ENCODE measurements at places on chromosomes 11 and 22.
A peak's percentile ranks its signal among the peaks of the same experiment; 100 is the strongest.

GRCh38 chr22:41513391-41513790, 30.9 kb downstream of the POLR3H start:
- no peak for DNase-seq

GRCh38 chr11:94184846-94185245, 56.2 kb downstream of the PANX1 start:
- DNase-seq, result no peak

DNA sequence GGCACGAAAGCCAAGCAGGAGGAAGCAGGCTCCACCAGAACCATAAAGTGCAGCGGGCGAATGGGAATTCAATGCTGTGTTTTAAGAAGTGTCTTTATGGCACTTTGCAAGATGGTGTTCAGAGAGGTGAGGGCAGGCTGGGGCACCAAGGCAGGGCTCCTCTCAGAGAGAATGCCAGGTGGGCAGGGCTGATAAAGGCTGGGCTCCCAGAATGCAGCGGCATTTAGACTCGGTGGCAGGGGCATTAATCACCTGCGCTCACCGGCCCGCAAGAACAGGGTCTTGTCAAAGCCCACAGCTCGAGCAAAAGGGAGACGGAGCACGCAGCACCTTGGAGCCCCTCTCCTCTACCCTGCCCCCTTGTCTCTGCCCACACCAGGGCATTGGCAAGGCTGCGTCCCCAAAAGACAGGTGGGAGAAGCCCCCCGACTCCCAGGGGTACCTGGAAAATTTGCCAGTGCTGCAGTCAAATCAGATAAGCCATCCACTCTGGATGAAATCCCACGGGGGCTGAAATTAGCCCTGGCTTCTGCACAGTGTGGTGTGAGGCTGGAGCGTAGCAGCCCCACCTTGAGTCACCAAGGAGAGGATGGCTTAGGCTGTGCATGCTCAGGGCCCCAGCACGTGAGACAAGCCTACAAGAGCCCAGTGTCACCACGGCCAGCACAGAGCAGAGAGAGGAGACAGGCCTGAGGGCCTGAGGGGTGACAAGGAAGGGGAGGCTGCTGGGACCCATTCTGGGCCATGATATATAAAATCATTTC, 8.1 kb downstream of the MACROD1 start:
- DNase-seq, result no peak

DNA sequence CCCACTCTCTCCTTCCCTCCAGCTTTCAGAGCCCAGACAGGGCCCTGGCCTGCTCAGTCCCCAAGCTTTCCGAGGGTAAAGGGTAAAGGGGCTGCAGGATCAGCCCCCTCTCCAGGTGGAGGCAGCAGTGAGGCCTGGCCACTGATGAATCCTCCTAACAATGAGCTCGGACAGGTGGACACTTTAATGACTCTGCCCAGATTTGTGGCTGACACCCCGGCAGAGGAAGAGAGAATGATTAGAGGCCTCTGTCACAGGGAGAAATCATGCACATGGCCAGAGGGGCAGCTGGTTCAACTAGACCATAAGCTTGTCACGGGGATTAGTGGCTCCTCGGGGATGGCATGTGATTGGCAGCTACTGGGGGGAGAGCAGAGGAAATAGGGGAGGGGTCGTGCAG, 587.5 kb upstream of the B3GAT1 start:
- DNase-seq, result no peak

GRCh38 chr22:22593964-22594656, 35.0 kb upstream of the PRAME start:
- DNase-seq, result peak; percentile 68

- no peak for DNase-seq
Measured at GRCh38 chr11:33389635-33390034, 132.5 kb downstream of the HIPK3 start.

- no peak for DNase-seq
Measured at GRCh38 chr11:45471266-45471665, 185.1 kb upstream of the SYT13 start.

GRCh38 chr11:29984544-29984943, 32.3 kb downstream of the KCNA4 start:
- no peak for DNase-seq

- no peak for DNase-seq
Measured at GRCh38 chr11:69981119-69981784, 96.9 kb upstream of the ANO1 start.

- DNase-seq, result peak; percentile 2
Measured at GRCh38 chr22:44256556-44257485, 55.9 kb downstream of the SHISAL1 start.

- no peak for DNase-seq
Measured at GRCh38 chr11:24615451-24616160, 118.8 kb downstream of the LUZP2 start.

GRCh38 chr11:22774716-22775115, 54.9 kb downstream of the SVIP start:
- DNase-seq, result no peak

DNA sequence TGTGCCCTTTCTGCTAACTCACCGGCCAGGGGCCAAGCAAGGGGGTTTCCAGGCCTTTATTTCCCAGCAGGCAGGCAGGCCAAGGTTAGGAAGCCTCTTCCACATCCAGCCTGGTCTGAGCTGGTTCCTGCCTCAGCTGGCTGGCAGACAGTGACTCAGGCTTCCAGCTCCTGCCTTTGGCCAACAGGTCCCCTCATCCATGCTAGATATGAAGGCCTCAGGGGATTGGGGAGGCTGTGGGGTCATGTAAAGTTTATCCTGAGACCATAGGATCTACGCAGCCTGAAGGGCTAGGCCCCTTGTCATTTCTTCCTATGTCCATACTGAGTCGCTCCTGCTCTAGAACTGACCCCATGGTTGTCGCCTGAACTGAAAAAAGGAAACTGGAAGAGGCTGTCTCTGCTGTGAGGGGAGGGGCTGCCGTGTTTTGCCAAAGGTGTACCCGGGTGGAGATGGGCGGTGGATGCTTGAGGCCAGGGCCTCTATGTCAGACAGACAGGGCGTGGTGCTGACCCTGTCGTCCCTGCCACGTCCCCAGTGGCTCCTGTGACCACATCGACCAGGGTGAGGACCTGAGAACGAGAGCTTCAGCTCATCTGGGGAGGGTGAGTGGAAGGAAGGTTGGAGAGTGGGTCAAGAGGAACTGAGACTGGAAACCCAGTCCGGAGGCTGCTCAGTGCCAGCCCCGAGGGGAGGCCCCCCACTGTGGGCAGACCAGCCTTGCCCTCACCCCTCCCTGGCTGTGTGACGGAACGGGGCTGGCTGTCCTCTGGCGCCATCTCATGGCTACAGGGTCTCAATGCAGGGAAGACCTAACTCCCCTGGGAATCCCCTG, 17.0 kb downstream of the P2RY6 start:
- DNase-seq, result peak; percentile 69

DNA sequence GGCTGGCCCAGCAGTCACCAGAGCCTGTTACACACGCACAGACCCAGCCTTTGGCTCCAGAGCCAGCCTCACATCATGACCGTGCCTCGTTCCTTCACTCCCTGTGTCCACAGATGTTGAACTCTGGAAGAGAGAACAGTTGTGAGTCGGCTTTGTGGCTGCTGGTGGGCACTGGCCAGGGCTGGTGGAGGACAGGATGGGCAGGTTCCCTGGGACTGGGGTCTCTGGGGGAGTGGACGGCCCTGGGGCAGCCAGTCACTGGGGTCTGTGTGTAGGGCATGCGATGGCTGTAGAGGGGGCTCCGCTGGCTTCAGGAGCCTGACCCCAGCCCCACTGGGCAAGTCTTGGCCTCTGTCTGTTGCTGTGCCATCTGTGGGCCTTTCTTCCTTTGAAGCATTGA, 1070.1 kb downstream of the BRD1 start:
- DNase-seq, result no peak

GRCh38 chr22:38135133-38135706, 24.7 kb upstream of the BAIAP2L2 start:
- no peak for DNase-seq

DNA sequence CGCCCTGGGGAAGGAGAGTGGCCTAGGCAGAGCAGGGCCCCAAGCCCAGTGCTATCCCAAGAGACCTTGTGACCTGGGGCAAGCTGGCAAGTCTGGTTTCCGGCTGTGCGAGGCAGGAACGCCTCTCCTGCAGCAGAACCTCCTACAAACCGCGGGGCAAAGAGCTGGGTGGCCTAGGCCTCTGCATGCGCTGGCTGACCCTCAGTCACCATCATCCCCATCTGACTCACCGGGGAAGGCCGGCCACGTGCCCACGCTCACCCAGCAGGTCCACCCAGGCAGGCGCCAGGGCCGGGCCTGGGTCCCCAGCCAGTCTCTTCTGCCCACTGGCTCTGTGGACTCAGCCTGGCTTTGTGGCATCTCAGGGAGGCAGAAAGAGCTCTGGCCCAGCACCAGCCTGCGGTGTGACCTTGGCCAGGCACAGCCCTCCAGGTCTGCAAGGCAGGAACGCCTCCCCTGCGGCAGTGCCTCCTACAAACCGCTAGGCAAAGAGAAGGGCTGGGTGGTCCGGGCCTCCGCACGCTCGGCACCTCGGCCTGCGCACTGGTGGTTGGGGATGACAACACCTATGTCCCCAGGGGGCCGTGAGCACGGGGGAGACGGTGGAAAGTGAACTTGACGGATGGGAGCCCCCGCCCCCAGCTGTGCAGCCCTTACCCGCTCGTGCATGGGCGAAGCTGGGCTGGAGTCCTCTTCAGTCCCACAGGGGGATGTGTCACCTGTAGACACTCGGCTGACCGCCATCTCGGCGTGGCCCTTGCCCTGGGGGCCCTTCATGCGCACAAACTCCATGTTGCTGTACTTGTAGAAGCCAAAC, 38.2 kb downstream of the KIAA0930 start:
- DNase-seq, result no peak

DNA sequence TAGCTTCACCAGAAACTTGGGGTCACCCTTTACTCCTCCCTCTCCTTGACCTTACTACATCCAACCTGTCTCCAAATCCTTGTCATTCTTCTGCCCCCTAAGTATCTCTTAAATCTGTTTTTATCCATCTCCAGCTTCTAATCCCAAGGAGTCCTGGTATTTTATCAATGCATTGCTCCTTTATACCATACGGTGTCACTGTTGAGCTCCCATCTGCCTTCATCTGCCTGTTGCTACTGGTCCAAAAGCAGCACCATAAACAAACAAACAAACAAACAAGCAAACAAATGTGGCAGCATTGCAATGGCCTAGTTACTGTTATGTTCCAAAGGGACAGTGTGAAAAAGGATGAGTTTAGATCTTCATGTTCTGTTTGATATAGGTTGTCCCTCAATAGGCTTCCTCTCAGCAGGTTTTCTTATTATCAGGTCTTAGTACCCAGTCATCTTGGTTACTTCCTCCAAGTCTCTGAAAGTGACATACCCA, 34.2 kb downstream of the DNHD1 start:
- DNase-seq, result no peak

GRCh38 chr11:70080763-70081162, 2.6 kb downstream of the ANO1 start:
- DNase-seq, result no peak

GRCh38 chr22:23414727-23415489, 165.2 kb downstream of the IGLL1 start:
- DNase-seq, result no peak

DNA sequence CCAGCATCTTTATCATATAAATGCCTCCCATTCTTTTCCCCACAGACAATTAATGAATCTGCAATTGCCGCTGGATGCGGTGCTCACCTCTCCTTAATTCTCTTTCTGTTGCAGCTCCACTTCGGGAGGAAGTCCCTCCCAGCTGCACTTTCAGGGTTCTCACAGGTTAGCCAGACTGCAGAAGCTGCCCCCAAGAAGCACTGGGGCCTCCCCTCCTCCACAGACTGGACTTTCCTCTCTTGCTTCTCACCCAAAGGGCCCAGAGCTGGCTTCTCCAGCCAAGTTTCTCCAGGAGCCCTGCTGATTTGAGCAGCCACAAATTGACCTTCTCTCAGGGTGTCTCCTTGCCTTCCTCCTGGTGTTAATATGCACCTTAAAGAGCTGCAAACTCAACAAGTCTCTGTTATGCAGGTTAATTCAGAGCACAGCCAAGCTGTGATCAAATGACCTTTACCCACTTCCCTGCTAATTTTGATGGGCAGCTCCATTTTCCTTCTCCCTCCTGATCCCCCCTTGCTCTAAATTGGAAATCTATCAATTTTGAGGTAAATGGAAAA, 298.9 kb downstream of the BUD13 start:
- no peak for DNase-seq

- DNase-seq, result no peak
Measured at GRCh38 chr11:84145616-84146185, 859.5 kb upstream of the CCDC90B start.

DNA sequence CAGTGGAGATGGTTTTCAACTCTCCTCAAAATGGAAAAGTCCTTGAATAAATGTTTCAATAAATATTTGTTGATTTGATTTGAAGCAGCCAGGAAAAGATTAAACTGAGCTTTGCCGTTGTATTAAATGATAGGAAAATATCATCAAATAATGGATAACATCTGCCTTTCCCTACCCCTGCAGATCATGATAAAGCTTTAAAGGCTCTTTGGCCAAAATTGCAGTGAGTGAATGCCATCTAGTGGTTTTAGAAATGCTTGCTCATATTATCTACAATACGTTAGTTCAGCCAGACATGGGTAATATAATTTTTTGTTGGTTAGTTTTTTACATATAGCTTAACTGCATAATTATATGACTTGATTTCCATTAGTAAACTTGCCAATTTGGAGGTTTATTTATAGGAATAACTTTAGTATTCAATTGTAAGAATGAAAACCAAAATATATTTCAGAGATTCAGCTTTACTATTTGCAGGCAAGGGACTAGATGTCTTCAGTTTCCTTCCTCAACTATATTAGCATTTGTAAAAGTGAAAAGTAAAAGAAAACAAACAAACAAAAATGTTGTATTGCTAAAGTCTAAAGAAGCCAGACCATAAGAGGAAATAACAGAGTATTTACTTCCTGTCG, 159.2 kb downstream of the MSANTD4 start:
- no peak for DNase-seq

- DNase-seq, result peak; percentile 83
Measured at GRCh38 chr11:124762105-124762623, at the start of gene ESAM. Gene ESAM (minus strand): TSS chr11:124762290. CDS start chr11:124762154, 136 bp downstream.

GRCh38 chr11:96257972-96258934, 84.7 kb downstream of the MAML2 start:
- no peak for DNase-seq

- DNase-seq, result no peak
Measured at GRCh38 chr11:130416906-130417305, 11.5 kb downstream of the ADAMTS8 start.

- no peak for DNase-seq
Measured at GRCh38 chr22:19208287-19208847, 29.8 kb upstream of the SLC25A1 start.

DNA sequence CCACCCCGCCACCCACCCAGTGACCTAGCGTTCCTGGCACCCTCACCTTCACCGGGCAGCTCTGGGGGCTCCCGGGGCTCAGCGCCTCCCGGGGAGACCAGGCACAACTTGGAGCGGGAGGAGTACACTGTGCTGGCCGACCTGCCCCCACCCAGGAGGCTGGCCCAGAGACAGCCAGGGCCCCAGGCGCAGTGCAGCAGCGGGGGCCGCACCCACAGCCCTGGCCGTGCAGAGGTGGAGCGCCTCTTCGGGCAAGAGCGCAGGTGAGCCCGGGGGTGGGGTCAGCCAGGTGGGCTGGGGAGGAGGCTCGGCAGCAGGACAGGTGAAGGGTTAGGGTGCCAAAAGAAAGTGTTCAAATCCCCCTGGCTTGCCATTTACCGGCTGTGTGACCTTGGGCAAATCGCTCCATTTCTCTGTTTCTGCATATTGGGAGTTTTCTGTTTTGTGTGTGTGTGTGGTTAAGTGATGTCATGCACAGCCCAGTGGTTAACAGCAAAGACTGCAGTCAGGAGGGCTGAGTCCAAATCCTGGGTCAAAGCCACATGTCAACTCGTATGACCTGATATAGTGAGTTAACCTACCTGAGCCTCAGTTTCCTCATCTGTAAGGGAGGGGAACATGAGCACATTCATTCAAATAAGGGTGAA, 29.5 kb downstream of the TRIOBP start:
- no peak for DNase-seq
